ENCODE measurements at places on chromosomes 4 and X.

DNA sequence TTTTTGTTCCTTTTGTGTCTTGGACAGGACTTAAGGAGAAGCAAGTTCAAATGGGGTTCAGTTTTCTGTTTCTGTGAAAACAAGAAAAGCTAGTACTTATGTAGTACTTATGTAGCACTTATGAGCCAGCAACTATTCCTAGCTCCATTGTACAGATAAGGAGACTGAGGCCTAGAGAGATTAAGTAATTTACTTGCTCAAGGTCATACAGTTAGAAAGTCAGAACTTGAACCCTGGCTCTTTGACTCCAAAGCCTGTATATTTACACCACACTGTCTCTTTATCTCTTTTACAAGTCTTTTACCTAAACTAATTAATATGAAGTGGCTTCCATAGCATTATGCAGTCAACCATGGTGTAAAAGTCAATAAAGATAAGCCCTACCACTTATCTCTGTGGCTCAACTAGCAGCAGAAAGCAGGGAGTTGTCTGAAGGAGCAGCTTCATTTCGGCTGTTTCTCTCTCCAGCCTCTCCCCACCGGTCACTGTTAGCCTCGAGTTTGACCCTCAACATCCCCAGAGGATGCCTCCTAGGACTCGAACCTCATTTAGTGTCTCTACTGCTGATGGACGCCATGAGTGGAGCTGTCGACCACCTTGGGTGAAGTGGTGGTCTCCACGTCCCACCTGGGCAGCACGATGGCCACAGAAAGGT lies 209.9 kb downstream of the SHROOM3 start:
- no peak for DNase-seq

- DNase-seq = no peak
Measured at GRCh38 chr4:123477711-123478209, 81.2 kb downstream of the SPRY1 start.

DNA sequence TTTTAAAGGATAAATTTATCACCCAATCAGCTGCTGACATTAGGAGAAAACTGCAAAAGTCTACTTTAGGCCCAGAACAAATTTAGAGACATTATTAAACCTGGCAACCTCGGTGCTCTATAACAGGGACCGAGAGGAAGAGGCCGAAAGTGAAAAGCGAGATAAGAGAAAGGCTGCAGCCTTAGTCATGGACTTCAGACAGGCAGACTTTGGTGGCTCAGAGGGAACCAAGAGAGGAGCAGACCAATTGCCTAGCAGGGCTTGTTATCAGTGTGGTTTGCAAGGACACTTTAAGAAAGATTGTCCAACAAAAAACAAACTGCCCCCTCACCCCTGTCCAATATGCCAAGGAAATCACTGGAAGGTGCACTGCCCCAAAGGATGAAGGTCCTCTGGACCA lies 12.8 kb upstream of the UGT2B10 start:
- DNase-seq = no peak

GRCh38 chrX:30296408-30297254 lies 12.6 kb downstream of the NR0B1 start:
- DNase-seq = no peak

DNA sequence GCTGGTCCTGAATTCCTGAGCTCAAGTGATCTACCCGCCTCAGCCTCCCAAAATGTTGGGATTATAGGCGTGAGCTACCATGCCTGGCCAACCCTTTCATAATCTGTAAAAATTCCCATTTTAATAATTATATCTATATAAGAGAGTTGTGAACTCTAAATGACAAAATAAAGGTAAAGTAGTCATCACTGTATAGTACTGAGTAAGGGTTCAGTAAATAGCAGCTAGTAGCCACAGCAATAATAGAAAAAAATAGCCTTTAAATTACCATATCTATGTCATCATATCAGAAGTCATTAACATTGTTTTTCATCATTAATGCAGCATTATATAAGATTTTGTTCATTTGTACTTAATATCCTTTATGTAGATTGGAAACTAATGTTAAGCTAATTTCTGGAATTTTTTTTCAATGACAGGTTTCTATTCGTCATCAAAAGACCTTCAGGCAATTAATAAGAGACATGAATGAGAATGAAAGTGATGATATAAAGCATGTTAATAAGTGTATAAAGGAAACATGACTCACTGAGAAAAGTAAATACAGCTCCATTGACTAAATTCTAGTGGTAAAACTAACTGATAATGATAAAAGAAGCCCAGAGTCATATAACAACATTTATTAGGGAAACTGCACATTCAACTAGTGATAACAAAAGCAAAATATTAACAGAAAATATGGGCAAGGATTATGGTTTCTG lies 85.9 kb upstream of the UGT8 start:
- no peak for DNase-seq

GRCh38 chrX:6456196-6456595 lies 78.7 kb downstream of the VCX3A start:
- DNase-seq = no peak

- DNase-seq = no peak
Measured at GRCh38 chr4:42636645-42636949, 20.3 kb downstream of the ATP8A1 start.

Data from amniotic stem cell (primary cell).